ENCODE measurements at places on chromosomes 6 and 20.

- no peak for DNase-seq
Measured at GRCh38 chr20:34553366-34553867, 5.1 kb upstream of the MAP1LC3A start.

DNA sequence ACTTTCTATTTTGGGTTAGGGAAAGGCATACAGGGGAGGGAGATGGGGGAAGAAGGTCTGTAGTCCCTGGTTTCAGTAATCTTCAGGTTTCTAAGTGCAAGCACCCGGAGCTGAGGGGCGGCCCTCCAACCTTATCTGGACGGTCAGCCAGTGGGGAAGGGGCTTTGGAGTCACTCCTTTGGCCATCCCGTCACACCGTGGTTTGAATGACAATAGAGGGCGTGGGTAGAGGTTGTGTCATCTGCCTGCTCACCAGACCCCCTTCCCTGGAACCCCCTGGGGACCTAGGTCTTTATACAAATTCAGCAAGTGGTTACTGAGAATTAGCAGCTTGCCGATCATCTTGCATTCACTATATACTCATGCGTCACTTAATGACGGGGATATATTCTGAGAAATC is 29.1 kb downstream of the STK35 start:
- DNase-seq = no peak

GRCh38 chr6:3314176-3314575 is 55.4 kb downstream of the PSMG4 start:
- DNase-seq = no peak

- no peak for DNase-seq
Measured at GRCh38 chr6:14070457-14070856, 47.1 kb upstream of the CD83 start.

DNA sequence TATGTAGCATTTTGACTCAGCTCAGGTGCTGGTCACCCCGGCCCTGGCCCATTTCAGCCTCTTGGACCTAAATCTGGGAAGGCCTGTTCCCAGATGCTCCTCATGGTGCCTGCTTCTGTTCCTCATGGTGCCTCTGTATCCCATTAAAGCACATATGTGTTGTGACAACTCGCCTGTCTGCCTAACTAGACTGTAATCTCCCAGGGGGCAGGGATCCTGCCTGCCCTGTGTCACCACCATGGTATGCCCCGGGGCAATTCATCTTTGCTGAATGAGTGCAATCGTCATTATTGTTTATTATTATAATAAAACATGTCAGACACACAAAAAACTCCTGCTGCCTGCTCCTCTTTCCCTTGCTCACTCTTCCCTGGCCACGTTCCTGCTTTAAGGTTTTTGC is 62.0 kb downstream of the ZFP64 start:
- no peak for DNase-seq

- DNase-seq = no peak
Measured at GRCh38 chr6:8277769-8278168, 157.6 kb downstream of the SLC35B3 start.

- DNase-seq = no peak
Measured at GRCh38 chr20:22821796-22822195, 213.3 kb upstream of the SSTR4 start.

DNA sequence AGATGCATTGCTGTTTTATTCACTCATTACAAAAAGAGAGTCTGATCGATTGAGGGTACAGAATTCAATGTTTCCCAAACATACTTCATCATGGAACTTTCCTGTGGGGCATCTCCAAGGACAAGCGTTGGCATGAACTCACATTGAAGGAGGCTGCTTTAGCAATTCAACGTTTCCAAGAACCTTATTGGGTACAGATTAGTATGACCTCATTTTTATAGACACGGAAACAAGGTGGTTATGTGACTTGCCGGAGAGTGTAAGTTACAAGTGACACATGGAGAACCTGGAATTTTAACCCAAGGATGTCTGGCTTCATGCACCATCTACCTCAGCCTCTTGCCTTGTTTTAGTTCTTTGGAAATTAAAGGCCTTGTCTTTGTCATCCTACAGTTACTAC is 8.8 kb downstream of the GPR31 start:
- no peak for DNase-seq

GRCh38 chr6:26022132-26022472 is 59.5 kb downstream of the TRIM38 start:
- DNase-seq = no peak

DNA sequence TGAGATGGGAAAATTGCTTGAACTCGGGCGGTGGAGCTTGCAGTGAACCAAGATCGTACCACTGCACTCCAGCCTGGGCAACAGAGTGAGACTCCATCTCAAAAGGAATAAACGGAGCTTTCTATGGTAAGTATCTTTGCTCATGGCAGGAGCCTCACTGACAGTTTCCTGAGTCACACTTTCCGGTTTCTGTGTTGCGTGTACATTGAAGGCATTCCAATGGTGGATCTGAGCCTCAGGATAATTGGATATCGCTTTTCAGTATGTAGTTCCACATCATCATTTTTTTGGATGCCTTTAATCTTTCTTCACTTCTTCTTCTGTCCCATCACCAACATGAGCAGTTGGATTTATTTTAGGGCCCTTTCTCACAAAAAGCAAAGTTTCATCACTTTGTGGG is 28.6 kb upstream of the GTSF1L start:
- no peak for DNase-seq

DNA sequence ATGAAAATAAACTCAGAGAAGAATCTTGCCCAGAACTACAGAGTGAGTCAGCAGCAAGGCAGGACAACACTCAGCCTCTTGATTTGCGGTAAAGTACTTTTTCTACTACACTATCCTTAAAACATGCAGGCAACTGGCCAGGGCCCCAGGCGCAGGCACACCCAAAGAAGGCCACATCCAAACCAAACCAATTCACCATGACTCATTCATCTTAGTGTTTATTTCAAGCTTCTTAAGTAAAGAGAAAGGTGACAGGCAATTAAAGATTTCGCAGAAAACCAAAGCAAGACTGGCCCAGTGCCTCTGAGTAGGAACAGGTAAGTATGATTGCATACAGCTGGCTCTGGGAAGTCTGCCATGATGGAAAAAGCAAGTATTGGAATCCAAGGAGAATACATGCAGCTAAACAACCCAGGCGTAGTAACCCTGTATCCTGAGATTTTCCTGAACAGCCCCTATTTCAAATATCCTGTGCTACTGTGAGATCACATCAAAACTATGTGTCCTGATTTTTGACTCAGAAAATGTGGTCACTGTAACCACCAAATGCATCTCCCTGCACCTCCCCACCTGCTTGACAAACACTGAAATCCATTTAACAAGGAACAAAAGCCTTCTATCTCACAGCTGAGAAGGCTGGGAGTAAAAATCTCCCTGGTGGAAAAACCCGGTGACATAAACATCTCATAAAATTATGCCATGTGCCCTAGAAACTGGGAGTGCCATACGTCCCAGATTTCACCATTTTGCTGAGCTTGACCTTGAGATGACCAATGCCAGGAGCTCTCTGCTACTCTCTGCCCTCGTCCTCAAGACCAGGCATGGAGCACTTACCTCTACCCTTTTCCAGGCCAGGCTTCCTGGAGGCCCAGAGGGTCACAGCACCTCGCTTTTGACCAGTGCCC is 12.4 kb downstream of the WFDC3 start:
- no peak for DNase-seq

DNA sequence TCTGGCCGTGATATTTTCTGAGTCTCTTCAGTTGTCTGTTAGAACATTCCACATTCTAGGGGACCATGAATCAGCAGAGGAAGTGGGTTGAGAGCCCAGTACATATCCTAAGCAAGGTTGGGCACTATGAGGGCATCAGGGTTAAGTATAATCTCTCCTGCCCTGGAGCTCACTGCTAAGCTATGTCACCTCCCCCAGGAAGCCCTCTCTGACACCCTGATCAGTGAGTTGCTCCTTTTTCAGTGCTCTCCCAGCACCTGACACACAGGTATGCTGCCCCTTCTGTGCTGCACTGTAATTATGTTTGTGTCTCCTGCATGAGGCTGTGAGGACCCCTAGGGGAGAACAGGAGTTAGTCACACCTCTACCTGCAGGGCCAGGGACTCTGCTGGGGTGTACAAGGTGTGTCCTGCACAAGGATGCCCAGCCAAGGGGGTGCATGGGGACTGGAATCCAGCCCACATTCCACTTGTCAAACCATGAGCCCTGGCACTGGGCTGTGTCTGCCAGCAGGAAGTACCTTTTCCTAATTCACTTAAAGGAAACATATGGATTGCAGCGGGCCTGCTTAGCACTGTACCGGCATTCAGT is 3.9 kb downstream of the RAB44 start:
- no peak for DNase-seq

GRCh38 chr6:11900662-11901598 is 111.2 kb upstream of the HIVEP1 start:
- DNase-seq = no peak

- peak; percentile 79 for DNase-seq
Measured at GRCh38 chr20:59165891-59166709, 2.5 kb downstream of the ZNF831 start.

GRCh38 chr6:41917528-41917927 is 3.4 kb downstream of the MED20 start:
- no peak for DNase-seq

- no peak for DNase-seq
Measured at GRCh38 chr6:13407709-13408695, 79.4 kb downstream of the GFOD1 start.

DNA sequence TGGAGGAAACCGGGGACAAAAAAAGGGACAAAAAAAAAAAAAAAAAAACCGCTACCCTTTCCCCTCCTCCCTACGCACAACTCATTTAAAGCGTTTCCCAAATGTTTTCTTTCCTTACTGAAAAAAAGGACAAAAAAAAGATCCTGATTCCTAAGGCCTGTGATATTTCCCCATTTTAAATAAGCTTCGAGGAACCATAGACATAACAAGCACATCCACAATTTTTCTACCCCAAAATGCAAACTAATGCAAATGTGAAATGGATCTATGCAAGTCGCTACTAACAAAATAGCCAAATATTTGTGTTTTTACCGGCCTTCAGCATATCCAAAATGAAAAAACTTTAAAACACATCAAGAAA is 1.4 kb upstream of the ZNF217 start:
- DNase-seq = no peak

DNA sequence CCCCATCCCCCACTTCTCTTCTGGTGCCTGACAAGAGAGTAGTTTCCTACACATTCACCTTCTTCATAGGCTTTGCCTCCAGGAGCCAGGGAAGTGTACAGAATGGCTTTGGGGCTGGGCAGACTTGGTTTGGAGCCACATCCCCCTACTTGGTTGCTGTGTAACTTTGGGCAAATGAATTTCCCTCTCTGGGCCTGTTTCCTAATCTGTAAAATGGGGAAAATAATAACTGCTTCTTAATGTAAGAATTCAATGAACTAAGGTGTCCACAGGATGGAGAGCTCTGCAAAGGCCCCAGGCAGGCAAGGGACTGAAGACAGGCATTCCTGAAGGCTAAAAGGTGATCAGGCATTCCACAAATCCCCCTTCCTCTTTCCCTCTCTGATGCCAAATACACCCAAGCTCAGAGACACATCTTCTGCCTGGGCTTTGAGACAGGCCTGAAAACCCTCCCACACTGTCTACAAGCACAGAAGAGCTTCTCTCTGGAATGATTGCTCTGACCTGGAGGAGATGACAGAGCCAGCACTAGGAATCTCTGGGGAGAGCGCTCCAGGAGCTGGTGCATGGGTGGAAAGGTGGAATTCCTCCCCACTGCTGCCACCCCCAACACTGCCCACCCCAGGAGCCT is 6.9 kb upstream of the C20orf203 start:
- no peak for DNase-seq

- DNase-seq = no peak
Measured at GRCh38 chr6:55822815-55823214, 52.6 kb downstream of the BMP5 start.

DNA sequence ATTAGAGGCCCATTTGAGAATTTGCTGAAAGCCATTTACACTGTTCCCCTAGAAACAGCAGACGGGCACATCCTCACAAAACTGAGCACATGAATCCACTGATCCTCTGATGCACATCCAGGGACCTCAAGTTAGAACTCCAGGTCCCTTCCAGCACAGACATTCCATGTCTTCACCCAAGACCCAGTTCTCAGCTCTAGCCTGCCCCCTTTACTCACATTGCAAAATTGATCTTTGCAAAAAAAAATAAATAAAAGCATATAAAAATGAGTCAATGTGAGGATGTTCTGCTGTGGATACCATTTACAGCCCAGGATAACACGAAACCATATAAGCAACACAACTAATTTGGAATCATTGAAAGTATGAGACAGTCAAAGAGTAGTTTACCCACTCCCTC is 458.2 kb upstream of the JARID2 start:
- DNase-seq = no peak

GRCh38 chr6:27286141-27286540 is 25.9 kb downstream of the POM121L2 start:
- no peak for DNase-seq

- no peak for DNase-seq
Measured at GRCh38 chr6:31762878-31763618, 592 bp downstream of the SAPCD1 start.

DNA sequence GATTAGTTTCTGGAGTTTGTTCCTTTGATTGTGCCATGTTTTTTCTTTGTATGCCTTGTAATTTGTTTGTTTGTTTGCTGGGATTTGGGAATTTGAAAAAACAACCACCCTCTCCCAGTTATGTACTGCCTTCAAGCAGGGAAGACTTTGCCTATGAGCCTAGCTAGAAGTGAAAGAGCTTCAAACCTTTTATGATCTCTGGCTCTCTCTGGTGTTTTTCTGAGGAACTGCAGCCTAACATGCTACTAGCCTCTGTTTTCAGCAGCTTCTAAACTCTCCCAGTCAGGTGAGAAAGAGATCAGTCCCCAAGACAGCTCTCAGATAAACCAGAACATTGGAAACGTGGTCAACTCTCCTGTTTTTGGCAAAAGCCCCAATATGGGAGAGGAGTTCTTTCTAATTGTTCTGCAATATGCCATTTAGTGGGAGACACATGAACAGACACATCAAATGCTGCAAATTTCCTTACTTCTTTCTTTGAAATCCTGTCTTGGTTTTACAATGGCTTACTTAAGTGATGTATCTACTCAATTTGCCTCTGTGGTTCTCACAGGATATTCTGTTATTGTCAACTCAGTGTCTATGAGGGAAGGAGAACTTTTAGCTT is 58.9 kb upstream of the SERINC1 start:
- peak; percentile 55 for DNase-seq

- DNase-seq = peak; percentile 97
Measured at GRCh38 chr6:142944124-142945048, 590 bp downstream of the HIVEP2 start.

DNA sequence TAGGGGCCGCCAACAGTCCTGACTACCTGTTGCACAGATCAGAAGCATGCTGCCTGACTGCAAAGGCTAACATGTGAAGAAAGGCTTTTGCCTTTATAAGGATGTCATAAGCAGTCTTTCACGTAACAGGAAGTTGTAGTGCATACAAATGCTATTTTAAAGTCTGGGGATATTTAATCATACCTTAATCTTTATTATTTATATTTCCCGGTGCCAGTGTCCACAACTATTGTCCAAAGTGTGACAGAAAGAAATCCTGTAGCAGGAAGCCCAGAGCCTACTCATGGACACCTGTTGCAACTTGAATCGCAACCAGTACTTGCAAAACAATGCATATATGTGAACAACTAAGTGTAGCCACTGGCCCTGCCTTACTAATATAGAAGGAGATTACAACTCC is 235.8 kb downstream of the ALDH8A1 start:
- DNase-seq = no peak
